ENCODE measurements at places on chromosomes 13 and 19. TPM values are rescaled to one million over a fixed set of nuclear protein-coding genes. Genes with fewer than 3 reads are reported as not detected.

DNA sequence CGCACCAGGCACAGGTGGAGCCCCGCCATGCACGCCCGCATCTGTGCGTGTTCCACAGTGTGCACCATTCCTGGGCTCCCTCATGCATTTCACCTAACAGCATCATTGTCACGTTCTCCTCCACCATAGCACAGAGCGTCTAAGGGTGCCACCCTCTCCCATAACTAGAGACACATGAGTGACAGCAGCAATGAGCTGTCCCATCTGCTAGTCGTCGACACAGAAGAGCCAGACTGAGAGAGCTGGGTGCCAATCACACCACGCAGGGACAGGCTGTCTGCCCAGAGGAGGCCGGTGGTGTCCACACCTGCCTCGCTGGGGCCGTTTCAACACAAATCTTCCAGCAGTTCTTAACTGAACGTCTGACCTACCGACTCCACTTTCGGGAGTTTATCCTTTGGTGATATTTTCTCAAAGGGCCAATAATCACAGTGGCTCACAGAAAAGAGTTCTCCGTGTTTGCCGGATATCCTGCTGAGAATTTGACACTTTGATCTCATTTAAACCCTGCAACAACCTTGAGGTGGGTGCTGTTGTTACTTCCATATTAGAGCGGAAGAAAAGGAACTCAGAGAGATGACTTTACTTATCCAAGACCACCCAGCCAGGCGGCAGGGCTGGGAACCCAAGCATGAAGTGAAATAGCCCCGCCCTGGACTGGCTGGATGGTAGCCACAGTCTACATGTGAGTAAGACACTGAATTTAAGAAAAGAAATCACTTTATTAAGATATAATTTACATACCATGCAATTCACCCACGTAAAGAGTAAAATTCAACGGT, 16.2 kb downstream of the CLEC11A start:
- H3K36me3 ChIP-seq = no peaks in the 10 kb centered on the region
- no peak overlapping the region for H3K27ac ChIP-seq
- DNase-seq = no peak
- no peaks in the 10 kb centered on the region for H3K27me3 ChIP-seq
- no peak overlapping the region for H3K4me3 ChIP-seq
- no peaks in the 10 kb centered on the region for H3K4me1 ChIP-seq

GRCh38 chr13:87058786-87059329, 612.3 kb upstream of the SLITRK5 start:
- no peak overlapping the region for H3K27ac ChIP-seq
- no peak for DNase-seq
- no peaks in the 10 kb centered on the region for H3K27me3 ChIP-seq
- no peak overlapping the region for H3K4me3 ChIP-seq

GRCh38 chr19:54439174-54439851, 9.7 kb upstream of the LENG8 start:
- H3K36me3 ChIP-seq = no peaks in the 10 kb centered on the region
- DNase-seq = no peak
- H3K27me3 ChIP-seq = no peaks in the 10 kb centered on the region
- no peak overlapping the region for H3K4me3 ChIP-seq
- no peak overlapping the region for H3K27ac ChIP-seq

DNA sequence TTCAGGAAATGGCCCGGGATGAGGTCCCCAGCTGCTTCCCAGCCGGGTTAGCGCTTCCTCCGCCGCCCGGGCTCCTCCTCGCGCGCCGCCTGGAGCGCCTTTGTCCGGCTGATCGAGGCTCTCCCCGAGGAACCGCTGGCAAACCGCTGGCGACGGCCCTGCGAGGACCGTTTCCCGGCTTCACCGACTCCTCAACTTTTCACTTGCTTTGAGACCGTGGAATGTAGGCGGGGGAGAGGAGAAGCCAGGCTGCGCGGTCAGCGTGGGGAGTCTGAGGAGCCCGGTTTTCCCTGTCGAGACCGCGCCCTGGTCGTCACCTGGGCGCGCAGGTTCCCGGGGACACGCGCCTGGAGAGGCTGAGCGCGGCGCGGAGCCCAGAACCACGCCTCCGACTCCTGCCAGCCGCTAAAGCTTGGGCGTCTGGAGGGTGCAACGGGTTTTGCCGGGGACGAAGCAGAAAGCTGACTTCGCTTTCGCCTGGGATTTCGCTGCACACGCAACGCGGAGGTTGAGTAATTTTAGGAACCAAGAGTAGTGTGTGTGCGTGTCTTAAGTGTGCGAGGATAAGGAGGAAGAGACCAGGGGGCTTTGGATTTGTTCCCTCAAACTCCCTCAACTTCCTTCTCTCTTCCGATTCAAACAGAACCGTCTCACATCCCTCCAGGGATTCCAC, 7.3 kb upstream of the DGKH start:
- no peaks in the 10 kb centered on the region for H3K4me1 ChIP-seq
- no peaks in the 10 kb centered on the region for H3K27me3 ChIP-seq
- H3K27ac ChIP-seq = peak overlapping the region; percentile 96
- H3K36me3 ChIP-seq = no peaks in the 10 kb centered on the region
- peak overlapping the region; percentile 92 for H3K4me3 ChIP-seq

GRCh38 chr19:34493038-34493648, 11.6 kb downstream of the WTIP start:
- DNase-seq = no peak
- H3K4me3 ChIP-seq = no peak overlapping the region

The PLVAP gene
- 47.1 TPM for total RNA-seq

The ZNF816 gene
- 21.4 TPM for total RNA-seq

The KLK1 gene
- 130 TPM for total RNA-seq

The ZNF99 gene
- not detected for total RNA-seq
